ENCODE measurements at places on chromosomes 6 and 20. TPM values are rescaled to one million over a fixed set of nuclear protein-coding genes. Genes with fewer than 3 reads are reported as not detected.

EYA4 gene
- total RNA-seq, result not detected

DPPA5 gene
- total RNA-seq, result not detected

R3HDML gene
- total RNA-seq, result not detected

WFDC2 gene
- total RNA-seq, result not detected

STX11 gene
- not detected for total RNA-seq

ELOVL4 gene
- total RNA-seq, result not detected

OR2B6 gene
- not detected for total RNA-seq

PLN gene
- total RNA-seq, result not detected

MUCL3 gene
- total RNA-seq, result not detected

PRPF6 gene
- total RNA-seq, result 127 TPM

TXLNB gene
- not detected for total RNA-seq

OGFRL1 gene
- total RNA-seq, result 0.88 TPM

QRSL1 gene
- 24.2 TPM for total RNA-seq

C20orf202 gene
- 0.20 TPM for total RNA-seq

DNA sequence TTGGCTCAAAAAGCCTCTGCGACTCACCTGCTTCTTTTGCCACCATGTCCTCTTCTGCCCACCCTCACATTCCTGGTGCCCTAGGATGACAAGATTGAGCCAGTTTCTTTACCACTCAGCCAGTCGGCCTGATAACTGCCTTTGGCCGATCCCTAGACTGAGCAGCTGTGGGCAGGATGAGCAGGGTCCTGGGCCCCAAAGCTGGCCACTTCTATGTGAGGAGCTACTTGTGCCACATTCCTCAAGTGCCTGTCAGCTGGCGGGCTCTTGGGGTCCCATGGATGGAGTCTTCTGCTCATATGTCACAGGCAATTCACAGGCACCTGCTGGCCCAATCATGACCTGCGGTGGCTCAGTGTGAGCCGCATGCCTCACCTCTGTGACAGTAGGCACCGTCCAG lies 16.5 kb downstream of the DYNLRB1 start:
- H3K36me3 ChIP-seq, result peaks cover 93% of the 10 kb centered on the region
- no peaks in the 10 kb centered on the region for H3K27me3 ChIP-seq
- no peak for DNase-seq
- H3K4me1 ChIP-seq, result no peaks in the 10 kb centered on the region
- H3K4me3 ChIP-seq, result no peak overlapping the region
- no peak overlapping the region for H3K27ac ChIP-seq

DNA sequence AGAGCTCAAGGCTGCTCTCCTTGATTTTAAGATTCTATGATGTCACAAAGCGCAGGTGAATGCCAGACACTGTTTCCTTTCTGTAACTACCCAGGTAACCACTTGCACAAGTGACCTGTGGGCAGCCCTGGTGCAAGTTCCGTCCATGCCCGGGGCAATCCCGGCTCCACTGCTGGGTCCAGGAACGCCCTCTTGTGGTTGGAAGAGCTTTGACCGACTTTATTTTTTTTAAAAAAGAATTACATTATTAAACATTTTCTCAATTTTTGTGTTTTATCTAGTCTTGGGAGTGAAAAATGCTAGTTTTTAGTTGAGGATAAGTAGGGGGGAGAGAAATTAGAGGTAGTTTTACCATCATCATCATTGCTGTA lies 695.2 kb downstream of the QKI start:
- H3K27me3 ChIP-seq, result no peaks in the 10 kb centered on the region
- no peak overlapping the region for H3K4me3 ChIP-seq
- H3K27ac ChIP-seq, result no peak overlapping the region
- no peaks in the 10 kb centered on the region for H3K36me3 ChIP-seq
- H3K4me1 ChIP-seq, result peaks cover 6% of the 10 kb centered on the region
- DNase-seq, result no peak

DNA sequence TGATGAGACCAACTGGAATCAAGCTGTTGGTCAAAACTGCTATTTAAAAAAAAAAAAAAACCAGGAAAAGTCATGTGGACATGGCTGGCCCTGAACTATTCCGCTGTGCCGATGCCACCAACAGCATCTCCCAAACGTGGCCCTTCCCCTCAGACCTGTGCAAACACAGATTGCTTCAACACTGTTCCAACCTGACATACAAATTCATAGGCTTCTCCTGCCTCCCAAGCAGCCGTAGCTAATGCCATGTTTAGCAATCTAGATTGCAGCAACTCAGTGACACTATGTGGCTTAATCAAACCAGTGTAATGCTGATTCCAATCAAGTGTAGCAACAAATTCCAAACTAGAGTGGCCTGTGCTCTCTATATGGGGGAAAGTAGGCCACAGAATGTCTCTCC lies 16.2 kb downstream of the PRKN start:
- no peaks in the 10 kb centered on the region for H3K4me1 ChIP-seq
- H3K4me3 ChIP-seq, result no peak overlapping the region
- H3K27me3 ChIP-seq, result no peaks in the 10 kb centered on the region
- no peak overlapping the region for H3K27ac ChIP-seq
- H3K36me3 ChIP-seq, result no peaks in the 10 kb centered on the region

GRCh38 chr6:41531591-41532582 lies 14.3 kb upstream of the FOXP4 start:
- DNase-seq, result no peak
- peaks cover 32% of the 10 kb centered on the region for H3K4me1 ChIP-seq
- H3K27me3 ChIP-seq, result no peaks in the 10 kb centered on the region
- no peak overlapping the region for H3K27ac ChIP-seq
- H3K4me3 ChIP-seq, result no peak overlapping the region

DNA sequence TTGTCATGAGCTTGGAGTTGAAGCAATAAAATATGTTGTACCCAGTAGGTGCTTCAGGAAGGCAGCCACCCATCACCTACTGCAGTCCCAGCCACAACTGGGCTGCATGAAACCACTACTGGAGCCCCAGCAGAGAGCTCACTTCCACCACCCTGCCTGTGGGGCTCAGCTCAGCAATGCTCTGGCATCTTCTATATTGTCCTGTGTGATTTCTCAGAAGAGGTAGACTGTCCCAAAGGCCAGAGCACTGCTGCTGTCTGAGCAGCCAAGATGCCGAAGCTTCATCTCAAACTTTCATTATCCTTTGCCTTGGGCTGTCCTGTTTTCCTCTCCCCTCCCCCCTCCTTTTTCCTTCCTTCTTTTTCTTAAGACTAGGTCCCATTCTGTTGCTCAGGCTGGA lies 126.9 kb downstream of the DHX35 start:
- H3K36me3 ChIP-seq, result no peaks in the 10 kb centered on the region
- no peak overlapping the region for H3K4me3 ChIP-seq
- no peak overlapping the region for H3K27ac ChIP-seq
- H3K27me3 ChIP-seq, result 0 out of 2 replicates have a peak, but pooled peaks cover 4% of the 10 kb centered on the region

DNA sequence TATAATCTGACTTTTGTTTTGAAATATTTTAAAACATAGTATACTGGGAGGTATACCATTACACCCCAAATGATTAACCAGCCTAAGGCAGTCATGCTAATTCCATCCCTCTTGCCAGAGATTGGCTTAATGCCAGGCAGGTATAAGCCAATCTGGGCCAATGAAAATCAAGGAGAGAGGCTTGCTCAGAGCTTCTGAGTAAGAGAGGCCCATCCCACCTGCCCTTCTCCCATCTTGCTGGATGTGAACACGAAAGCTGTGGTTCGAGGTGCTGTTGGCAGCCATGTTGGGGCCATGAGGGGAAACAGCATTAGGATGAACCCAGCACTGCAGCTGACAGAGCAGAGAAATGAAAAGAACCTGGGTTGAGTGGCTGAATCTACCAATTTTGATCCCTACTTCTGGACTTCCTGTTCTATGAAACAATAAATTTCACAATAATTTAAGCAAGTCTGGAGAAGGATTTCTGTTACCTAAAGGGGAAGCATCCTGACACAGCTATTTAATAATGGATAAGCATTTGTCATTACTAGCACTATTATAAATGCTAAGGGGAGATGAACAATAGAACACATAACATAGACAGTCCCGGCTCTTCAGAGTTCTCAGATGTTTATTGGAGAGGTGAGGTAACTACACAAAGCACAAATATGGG lies 152.3 kb downstream of the CDC5L start:
- no peaks in the 10 kb centered on the region for H3K4me1 ChIP-seq
- no peak overlapping the region for H3K27ac ChIP-seq
- no peaks in the 10 kb centered on the region for H3K36me3 ChIP-seq
- H3K4me3 ChIP-seq, result no peak overlapping the region

GRCh38 chr6:84927551-84927950 lies 163.2 kb upstream of the TBX18 start:
- H3K36me3 ChIP-seq, result no peaks in the 10 kb centered on the region
- H3K27me3 ChIP-seq, result no peaks in the 10 kb centered on the region
- H3K27ac ChIP-seq, result no peak overlapping the region
- H3K4me1 ChIP-seq, result no peaks in the 10 kb centered on the region
- DNase-seq, result no peak

GRCh38 chr6:135097172-135097571 lies 42.5 kb upstream of the HBS1L start:
- DNase-seq, result no peak
- H3K4me3 ChIP-seq, result no peak overlapping the region
- H3K27me3 ChIP-seq, result no peaks in the 10 kb centered on the region
- no peaks in the 10 kb centered on the region for H3K36me3 ChIP-seq
- H3K4me1 ChIP-seq, result no peaks in the 10 kb centered on the region
- H3K27ac ChIP-seq, result no peak overlapping the region

DNA sequence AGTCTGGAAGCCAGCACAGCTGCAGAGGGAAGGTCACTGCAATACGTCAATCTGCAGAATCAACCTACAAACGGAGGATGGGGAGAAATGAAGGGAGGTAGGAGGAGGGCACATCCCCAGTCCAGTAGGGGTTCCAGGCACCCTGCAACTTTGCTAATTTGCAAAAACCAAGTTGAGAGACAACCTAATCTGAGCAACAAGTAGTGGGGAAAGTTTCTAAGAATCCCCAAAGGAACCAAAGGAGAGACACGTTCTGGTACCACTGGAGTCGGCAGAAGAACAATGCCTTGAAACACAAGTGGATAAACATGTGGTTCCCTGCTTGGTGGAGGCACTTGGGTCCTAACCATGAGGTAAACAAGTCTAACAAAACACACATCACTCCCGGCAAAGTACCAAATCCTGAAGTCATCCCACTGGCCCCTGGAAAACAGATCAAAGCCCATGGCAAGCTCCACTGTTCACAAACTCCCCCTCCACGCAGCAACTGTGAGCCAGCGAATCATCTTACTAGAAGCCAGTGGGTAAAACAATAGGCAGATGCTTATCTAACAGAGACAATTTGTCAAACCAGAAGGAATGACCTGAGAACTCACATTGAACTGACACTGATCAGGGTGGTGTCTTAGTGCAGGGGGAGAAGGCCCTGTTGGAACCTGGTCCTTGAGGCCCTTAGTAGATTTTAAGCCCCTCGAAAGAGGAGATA lies 4.7 kb downstream of the MRPS18A start:
- peaks cover 68% of the 10 kb centered on the region for H3K36me3 ChIP-seq
- no peak overlapping the region for H3K27ac ChIP-seq
- H3K27me3 ChIP-seq, result no peaks in the 10 kb centered on the region

GRCh38 chr20:62389601-62390087 lies 2.7 kb downstream of the RPS21 start:
- H3K27ac ChIP-seq, result no peak overlapping the region
- H3K4me3 ChIP-seq, result no peak overlapping the region
- no peak for DNase-seq
- no peaks in the 10 kb centered on the region for H3K27me3 ChIP-seq
- peaks cover 29% of the 10 kb centered on the region for H3K4me1 ChIP-seq
- peaks cover 42% of the 10 kb centered on the region for H3K36me3 ChIP-seq

GRCh38 chr20:40925829-40926510 lies 102.7 kb upstream of the TOP1 start:
- no peaks in the 10 kb centered on the region for H3K36me3 ChIP-seq
- peaks cover 12% of the 10 kb centered on the region for H3K27me3 ChIP-seq
- H3K4me1 ChIP-seq, result no peaks in the 10 kb centered on the region
- DNase-seq, result no peak
- no peak overlapping the region for H3K27ac ChIP-seq

GRCh38 chr6:34305982-34306708 lies 57.3 kb upstream of the SMIM29 start:
- peak; percentile 42 for DNase-seq
- no peak overlapping the region for H3K27ac ChIP-seq
- no peaks in the 10 kb centered on the region for H3K36me3 ChIP-seq
- no peaks in the 10 kb centered on the region for H3K27me3 ChIP-seq

- no peaks in the 10 kb centered on the region for H3K36me3 ChIP-seq
- DNase-seq, result no peak
- no peak overlapping the region for H3K27ac ChIP-seq
- H3K4me1 ChIP-seq, result peaks cover 54% of the 10 kb centered on the region
- H3K27me3 ChIP-seq, result no peaks in the 10 kb centered on the region
Observed at GRCh38 chr6:35492974-35493284, 4.0 kb downstream of the TEAD3 start.

- H3K36me3 ChIP-seq, result no peaks in the 10 kb centered on the region
- H3K4me1 ChIP-seq, result peaks cover 12% of the 10 kb centered on the region
- no peak for DNase-seq
- H3K27ac ChIP-seq, result no peak overlapping the region
- H3K27me3 ChIP-seq, result peaks cover 16% of the 10 kb centered on the region
- peak overlapping the region; percentile 67 for H3K4me3 ChIP-seq
Observed at GRCh38 chr6:166626177-166627032, 646 bp downstream of the RPS6KA2 start.

GRCh38 chr20:39468703-39469102 lies 506.6 kb downstream of the DHX35 start:
- no peaks in the 10 kb centered on the region for H3K27me3 ChIP-seq
- H3K4me1 ChIP-seq, result no peaks in the 10 kb centered on the region
- no peaks in the 10 kb centered on the region for H3K36me3 ChIP-seq
- no peak overlapping the region for H3K4me3 ChIP-seq

DNA sequence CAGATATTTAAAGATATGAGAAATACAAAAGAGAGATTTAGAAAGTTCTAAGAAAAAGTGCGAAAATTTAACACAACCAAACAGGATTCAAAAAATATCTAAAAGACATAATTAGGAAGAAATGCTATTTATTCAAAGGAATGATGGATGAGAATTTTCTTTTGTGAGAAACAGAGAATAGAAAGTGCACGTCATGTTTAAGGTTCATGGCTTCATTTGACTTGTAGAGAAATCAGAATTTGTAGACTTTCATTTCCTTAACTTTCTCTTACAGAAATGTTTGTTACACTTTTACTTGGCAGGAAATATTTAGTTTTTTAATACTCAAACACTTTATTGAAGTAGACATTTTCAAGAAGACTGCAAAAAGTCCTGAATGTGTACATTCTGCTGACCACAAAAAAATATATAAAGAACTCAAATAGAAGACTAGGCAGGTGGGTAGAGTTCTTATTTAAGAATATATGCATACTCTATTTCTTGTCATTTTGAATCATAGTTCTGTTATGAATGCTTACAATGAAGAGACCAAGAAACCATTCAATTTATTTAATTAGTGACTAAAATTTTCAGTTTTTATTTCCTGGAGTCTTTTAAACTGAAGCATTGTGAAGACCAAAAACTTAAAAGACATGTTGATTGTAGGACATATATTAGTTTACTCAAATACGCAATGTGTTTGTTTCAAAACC lies 710.5 kb upstream of the HS3ST5 start:
- no peak for DNase-seq
- H3K4me1 ChIP-seq, result peaks cover 16% of the 10 kb centered on the region
- no peaks in the 10 kb centered on the region for H3K36me3 ChIP-seq
- no peak overlapping the region for H3K27ac ChIP-seq

- peaks cover 15% of the 10 kb centered on the region for H3K4me1 ChIP-seq
- no peaks in the 10 kb centered on the region for H3K27me3 ChIP-seq
- DNase-seq, result no peak
- no peak overlapping the region for H3K4me3 ChIP-seq
- H3K36me3 ChIP-seq, result no peaks in the 10 kb centered on the region
Observed at GRCh38 chr6:107319906-107320530, 139.3 kb downstream of the PDSS2 start.
